ENCODE measurements at places on chromosomes 5 and 9. TPM values are rescaled to one million over a fixed set of nuclear protein-coding genes. Genes with fewer than 3 reads are reported as not detected.

- peak; percentile 10 for DNase-seq
Observed at GRCh38 chr5:71778678-71779276, 59.7 kb downstream of the CARTPT start.

DNA sequence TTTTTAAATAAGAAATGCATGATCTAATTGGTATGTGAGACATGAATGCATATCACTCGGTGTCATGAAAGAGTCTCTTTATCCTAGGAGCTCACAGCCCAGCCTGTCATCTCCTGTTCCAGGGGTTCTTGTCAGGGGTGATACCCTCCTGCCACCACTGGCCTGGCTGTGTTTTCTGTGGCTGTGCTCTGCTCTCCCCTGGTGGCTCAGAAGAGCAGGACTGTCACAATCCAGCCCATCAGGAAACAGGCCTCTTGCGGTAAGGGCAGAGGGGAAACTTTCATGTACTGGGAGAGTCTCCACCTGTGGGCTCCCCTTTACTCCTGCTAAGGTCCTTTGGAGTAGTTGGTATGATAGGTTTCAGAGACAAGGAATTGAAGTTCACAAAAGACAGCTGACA, 240.2 kb upstream of the GLRA1 start:
- DNase-seq = no peak

GRCh38 chr5:136927571-136927970, 562.2 kb upstream of the TRPC7 start:
- DNase-seq = no peak

FAT2 gene
- polyA plus RNA-seq = 5.5 TPM

ECM2 gene
- polyA plus RNA-seq = 18.4 TPM

MEF2C gene
- 40.8 TPM for polyA plus RNA-seq

POU5F2 gene
- polyA plus RNA-seq = 0.04 TPM

PCDHB15 gene
- polyA plus RNA-seq = 14.7 TPM

DNA sequence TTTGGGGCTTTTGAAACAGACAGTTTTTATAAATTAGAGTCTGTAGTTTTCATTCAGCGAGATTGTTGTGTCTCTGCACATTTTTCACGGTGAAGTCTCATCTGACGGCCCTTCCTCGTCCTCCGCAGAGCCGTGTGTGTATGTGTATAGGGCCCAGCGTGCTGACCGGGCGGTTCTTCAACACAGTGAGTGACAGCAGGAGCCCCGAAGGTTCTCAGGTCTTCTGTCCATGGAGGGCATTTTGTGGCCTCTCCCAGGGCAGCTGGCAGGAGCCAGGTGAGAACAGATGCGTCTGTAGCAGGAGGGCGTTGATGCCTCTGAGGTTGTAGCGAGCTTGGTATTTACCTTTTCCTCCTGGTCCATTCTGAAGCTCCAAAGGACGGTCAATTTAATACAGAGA, 116.0 kb upstream of the LPCAT1 start:
- no peak for DNase-seq

DNA sequence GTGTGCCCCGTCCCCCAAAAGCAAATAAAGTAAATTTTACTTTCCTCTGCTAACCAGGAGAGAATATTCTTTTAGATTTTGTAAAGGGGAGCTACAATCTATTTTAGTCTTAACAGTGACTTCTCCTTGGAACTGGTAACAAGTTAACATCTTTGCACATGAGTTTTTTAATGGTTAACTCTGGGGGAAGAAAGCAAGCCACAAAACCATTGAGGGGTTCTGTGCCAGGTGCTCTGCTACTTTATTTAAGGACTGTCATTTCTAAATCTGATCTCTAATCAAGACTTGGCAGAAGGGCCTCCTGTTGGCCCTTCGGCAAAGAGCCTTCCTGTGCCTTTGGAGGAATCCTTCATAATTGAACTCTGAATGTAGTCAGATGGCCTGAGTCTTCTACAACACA, 153.4 kb downstream of the SLC12A2 start:
- DNase-seq = no peak

DNA sequence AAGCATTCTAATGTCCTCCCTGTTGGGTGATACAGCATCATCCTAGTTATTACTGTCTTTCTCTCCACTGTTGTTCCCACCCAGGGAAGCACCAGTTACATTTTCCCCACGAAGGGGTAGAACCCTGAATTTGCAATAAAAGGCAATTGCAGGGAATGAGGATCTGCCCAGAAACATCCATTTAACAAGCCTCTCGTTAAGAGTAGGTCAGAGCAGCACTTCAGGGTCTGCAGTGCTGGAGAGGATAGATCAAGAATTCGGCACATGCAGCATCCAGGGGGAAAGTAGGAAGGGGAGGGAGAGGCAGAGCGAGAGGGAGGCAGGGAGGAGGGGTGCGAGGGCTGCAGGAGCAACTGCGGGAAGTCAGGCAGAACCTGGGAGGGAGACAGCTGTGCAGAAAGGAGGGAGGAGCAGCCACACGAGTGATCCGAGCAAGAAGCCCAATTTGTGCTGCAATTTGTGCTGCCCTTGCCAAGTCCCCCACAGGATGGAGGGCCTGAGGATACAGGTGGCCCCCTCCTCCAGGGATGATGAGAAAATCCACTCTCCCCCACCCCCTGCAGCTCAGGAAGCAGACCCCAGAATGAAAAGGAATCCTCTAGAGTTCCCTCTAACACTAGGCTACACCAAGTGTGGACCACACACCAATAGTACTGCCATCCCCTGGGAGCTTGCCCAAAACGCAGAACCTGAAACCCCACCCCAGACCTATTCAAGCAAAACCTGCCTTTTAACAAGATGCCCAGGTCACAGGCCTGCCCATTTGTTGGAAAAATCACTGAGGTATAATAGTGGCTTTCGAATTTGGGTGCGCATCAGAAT, 62.2 kb downstream of the EPB41L4B start:
- peak; percentile 23 for DNase-seq

MARCHF6 gene
- polyA plus RNA-seq = 201 TPM

- no peak for DNase-seq
Observed at GRCh38 chr9:120186276-120186675, 393.7 kb downstream of the CDK5RAP2 start.

GRCh38 chr5:59357381-59357977, 536.0 kb downstream of the PDE4D start:
- DNase-seq = no peak

OGN gene
- polyA plus RNA-seq = 99.0 TPM

RNF180 gene
- polyA plus RNA-seq = 13.2 TPM

- DNase-seq = no peak
Observed at GRCh38 chr5:85647349-85648127, 970.2 kb upstream of the COX7C start.

- DNase-seq = no peak
Observed at GRCh38 chr5:144972317-144972716, 801.6 kb downstream of the KCTD16 start.

GRCh38 chr9:69871118-69871834, 50.7 kb downstream of the CFAP95 start:
- no peak for DNase-seq

LCN1 gene
- not detected for polyA plus RNA-seq

DNA sequence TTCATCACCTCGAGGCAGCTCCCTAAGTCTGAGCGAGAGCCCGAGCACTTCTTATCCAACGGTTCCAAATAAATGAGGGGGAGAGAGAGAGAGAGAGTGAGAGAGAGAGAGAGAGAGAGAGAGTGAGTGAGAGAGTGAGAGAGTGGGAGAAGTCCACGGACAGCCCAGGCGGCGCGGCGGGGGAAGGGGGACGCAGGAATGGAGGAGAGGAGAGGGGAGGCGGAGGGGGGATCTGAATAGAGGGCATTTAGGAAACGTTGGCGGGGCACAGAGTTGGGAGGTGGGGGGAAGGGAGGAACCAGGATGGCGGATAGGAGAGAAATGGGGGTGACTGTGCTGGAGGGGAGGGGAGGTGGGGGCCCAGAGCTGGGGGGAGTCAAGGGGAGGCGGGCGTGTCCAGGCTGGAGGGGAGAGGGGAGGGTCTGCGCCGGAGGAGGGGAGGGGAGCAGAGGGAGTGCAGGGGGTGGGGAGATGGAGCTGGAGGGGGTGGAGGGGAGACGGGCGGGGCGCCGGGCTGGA, 398 bp upstream of the BASP1 start:
- DNase-seq = no peak

KCNMB1 gene
- polyA plus RNA-seq = 1.4 TPM

DNA sequence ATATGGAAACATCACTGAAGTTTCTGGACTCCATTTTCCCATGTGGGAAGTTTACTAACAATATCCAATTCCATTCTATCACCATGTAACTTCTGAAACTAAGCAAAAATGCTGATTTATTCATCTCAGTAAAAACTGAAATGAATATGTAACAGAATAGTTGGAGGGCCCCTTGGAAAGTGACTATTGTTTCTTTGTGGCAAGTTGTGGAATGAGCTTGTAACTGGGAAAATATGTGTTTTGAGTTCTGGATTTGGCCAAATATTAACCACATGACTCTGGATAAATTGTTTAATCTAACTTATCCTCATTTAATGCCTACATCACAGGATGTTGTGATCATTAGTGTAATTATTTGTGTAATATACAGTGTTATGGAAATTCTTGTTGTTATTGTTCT, 619.3 kb downstream of the TLE4 start:
- no peak for DNase-seq

DNA sequence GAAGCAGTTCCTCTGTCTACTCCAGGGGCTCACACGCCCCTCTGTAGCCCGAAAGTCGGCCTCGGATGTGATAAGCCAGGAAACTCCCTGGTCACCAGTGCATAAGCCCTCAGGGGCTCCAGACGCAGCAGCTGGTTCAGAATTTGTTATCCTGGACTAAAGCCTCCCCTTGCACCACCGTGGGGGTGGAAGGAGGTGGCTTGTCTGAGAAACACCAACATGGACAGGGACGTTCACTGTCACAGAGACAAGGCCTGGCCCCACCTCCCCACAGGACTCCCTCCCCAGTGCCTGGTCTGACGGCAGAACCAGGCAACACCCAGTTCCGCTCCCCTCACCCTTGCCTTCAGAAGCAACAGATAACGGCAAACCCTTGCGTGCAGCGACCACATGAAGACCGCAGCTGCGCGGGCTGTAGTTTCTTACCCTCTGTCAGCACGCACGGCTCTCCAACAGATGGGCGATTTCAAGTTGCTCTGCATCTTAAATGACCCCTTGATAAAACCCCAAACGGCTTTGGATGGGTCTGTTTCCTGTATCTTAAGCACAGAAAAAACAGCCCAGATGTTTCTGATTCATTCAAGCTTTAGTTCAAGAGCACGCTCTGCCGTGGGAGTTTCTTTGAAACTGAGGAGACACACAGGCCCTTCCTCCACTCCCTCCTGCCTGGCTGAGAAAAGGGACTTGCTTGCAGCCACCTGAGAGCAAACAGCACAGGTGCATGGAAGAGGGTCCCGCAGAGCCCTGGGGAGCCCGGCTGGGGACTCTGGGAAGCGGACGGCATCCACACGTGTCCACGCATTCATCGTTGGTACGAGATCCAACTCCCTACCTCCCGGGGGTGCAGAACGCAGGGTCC, 44.7 kb upstream of the NKD2 start:
- DNase-seq = no peak

DNA sequence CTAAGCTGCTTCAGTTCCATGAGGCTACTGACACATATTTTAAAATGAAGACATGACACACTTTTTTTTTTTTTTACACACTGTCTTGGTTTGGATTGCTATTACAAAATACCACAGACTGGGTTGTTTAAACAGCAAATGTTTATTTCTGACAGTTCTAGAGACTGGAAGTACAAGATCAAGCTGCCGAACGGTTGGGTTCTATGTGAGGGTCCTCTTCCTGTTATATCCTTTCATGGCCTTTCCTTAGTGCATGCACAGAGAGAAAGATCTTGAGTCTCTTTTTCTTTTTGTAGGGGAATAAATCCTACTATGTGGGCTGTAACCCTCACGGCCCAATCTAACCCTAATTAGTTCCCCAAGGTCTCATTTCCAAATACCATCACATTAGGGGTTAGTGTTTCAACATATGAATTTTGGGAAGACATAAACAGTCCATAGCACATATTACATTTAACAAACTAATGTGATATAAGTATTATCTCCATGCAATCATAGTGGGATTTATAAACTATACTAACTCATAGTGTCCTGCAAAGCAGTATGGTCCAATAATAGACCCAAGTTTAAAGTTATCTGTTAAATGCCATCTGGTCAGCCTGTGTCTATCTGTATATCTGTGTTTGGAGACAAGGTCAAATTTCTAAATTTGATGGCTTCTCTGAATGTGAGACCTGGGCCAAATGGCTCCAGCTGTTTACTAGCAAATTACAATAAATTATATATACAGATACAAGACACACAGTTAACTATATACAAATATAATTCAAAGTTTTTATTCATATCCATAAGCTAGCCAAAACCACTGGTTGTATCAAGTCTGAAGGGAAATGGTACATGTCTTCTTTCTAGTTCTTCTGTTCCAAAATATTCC, 90.3 kb upstream of the NREP start:
- DNase-seq = no peak

DNA sequence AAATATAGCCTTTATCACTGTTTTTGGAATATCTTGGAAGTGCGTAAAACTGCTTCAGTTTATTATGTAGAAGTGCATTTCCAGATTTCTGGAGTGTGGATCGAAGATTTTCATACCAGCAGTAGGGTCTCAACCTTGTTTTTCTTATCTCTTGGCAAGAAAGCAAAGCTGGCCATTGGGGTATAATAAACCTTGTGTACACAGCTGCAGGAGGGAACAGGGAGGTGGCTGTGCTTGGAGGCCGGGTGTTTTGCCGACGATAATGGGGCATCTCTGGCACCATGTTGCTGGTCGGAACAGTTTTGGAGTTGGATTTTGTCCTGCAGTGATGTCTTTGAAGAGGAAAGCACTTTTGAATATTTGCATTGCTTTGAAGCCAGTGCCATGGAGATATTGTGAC, 308.8 kb upstream of the DMRT1 start:
- DNase-seq = no peak

- DNase-seq = no peak
Observed at GRCh38 chr9:20570756-20571155, 51.5 kb downstream of the MLLT3 start.

GRCh38 chr9:92727716-92728700, 36.6 kb downstream of the BICD2 start:
- DNase-seq = no peak

GRCh38 chr5:39696672-39697398, 272.1 kb upstream of the DAB2 start:
- DNase-seq = no peak

TMEM252 gene
- polyA plus RNA-seq = 5.1 TPM

DNA sequence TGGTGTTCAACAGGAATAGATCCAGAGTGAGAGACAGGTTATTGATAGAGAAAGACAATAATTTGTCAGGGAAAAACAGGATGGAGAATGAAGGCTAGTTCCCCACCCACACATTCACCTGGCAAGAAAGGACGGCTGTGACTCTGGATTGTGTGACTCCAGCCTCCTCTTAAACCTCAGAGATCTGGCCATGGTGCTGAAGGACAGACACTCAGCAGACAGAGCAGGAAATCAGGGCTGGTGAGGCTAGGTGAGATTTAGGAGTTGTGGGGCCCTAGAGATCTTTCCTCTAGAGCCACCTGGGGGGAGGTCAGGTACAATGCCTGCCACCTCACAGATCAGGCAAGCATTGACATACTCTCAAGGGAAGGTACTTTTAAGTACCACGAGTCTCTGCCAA, 15.2 kb downstream of the OR1B1 start:
- no peak for DNase-seq

DNA sequence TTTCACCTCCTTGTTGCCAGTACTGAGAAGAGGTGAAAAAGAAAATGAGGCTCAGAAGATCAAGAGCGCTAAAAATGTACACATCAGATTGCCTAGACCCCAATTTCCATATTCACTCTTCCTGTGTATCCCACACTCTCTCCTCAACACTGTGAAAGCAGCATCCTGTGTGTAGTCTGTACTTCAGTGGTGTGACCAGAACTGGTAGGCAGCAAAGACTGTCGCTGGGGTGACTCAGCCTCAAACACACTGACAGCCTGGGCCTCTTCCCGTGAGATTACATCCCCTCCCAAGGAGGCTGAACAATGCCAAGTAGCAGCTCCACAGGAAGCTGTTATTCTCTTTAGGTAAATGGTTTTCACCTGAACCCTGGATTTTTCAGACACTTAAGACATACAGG, 135.5 kb downstream of the CCDC192 start:
- DNase-seq = no peak

PSMD5 gene
- polyA plus RNA-seq = 31.1 TPM
